ENCODE measurements at places on chromosomes 1 and 21.
A peak's percentile ranks its signal among the peaks of the same experiment; 100 is the strongest.

DNA sequence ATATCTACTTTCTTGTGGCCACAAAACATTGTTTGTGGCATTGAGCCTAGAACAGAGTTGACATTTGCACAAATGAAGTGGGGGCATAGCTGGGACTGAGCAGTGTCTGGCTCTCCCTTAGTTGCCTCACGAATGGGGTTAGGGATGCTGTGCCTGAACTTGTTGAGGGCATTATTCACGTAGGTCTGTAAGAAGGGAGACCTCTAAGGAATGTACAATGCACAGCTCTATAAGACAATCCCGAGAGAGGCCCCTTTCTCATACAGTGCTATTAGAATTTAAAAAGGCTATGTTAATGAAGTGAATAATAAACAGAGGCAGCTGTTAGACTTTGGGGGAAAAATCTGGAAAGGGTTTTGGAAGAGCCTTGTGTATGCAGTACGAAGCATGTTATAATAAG is 118.4 kb upstream of the DEPDC1 start:
- no peak for DNase-seq

GRCh38 chr1:220787069-220787619 is 431 bp downstream of the MTARC1 start:
- no peak for DNase-seq

- DNase-seq = no peak
Observed at GRCh38 chr1:231522931-231523642, 5.4 kb upstream of the TSNAX start.

GRCh38 chr1:28417441-28417922 is 47.9 kb downstream of the PHACTR4 start:
- DNase-seq = no peak

- no peak for DNase-seq
Observed at GRCh38 chr1:119893238-119893791, 3.0 kb downstream of the ADAM30 start.

GRCh38 chr1:27451343-27451742 is 38.6 kb downstream of the WASF2 start:
- no peak for DNase-seq

GRCh38 chr1:186413319-186413718 is 37.7 kb downstream of the ODR4 start:
- no peak for DNase-seq

GRCh38 chr1:113021430-113022085 is 51.4 kb upstream of the LRIG2 start:
- no peak for DNase-seq

DNA sequence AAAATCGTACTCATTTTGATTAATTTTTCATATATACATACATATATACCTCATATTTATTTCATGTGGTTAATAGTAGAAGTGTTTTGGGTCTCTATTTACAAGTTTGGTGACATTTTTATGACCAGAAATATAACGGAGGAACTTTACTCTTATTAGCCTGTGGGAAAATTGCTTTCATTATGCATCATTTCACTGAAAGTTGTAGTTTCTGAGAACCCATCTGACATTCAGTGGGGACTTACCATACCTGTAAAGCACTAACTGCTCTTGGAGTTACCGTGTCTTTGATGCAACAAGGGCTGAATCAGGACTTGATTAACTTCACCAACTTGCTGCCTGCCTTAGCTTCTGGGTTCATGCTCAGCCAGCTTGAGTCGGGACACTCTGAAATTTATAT is 49.9 kb upstream of the ITPKB start:
- no peak for DNase-seq

- no peak for DNase-seq
Observed at GRCh38 chr1:1079408-1080121, 5.5 kb upstream of the RNF223 start.

DNA sequence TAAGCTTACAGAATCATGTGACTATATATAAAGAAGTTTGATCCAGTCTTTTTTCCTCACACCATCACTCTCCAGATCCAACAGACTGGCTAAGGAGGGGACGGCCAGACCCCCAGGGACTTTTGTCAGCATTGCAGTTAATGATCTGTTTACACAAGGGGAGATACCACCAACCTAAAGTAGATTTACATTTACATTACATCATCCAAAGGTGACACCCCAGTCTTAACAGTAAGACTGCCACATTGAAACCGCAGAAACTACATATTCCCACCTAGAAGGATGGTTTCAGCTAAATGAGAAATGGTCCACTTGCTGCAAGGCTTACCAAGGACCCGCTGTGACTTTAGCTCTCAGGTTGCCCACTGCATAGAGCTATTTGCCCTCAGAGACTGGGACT is 3.4 kb downstream of the RCAN1 start:
- no peak for DNase-seq

GRCh38 chr1:44447051-44447810 is 42.2 kb downstream of the RNF220 start:
- no peak for DNase-seq

GRCh38 chr21:31766899-31767298 is 35.0 kb upstream of the SCAF4 start:
- DNase-seq = no peak

DNA sequence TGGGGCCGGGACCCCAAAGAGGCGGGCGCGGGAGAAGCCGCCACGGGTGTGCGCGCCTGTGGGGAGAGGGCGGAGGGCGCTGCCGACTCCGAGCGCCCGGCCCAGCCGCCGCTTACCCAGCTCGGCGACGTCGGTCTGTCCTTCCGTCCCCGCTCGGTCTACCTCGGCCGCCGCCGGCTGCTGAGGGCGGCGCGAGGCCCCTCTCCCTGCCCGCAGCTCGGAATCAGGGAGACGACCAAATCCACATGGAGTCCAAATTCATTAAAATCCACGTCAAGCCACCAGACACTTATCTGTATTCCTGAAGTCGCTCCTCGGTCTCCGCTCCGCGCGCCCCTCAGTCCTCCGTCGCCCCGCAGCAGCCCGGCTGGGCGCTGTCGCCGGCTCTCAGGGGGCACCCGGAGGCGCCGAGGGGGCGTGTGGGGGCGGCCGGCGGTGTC is 637 bp downstream of the PLXNA2 start:
- no peak for DNase-seq

DNA sequence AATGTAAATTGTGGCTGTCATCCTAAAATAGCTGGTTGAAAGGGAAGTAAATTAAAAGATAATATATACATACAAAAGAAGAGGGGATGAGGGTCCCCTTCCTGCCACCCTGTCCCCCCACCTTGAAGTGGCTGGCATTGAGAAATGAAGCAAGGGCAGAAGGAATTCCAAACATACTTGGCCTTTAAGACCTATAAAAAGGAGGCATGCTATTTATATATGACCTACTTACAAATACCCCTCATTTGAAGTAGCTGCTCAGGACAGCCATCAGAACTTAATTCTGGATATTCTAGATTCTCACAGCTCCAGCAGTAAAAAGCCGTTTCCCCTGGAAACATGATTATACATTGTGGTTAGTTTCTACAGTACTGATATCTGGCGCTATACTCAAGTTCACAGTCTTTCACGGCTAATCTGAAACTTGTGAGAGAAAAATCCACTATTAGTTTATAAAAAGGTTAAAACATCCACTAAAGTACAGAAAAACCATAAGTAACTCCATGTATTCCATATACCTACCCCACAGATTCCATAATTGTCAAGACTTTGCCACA is 9.6 kb upstream of the MAP10 start:
- no peak for DNase-seq

- DNase-seq = no peak
Observed at GRCh38 chr1:171251952-171252300, 3.6 kb downstream of the FMO1 start.

DNA sequence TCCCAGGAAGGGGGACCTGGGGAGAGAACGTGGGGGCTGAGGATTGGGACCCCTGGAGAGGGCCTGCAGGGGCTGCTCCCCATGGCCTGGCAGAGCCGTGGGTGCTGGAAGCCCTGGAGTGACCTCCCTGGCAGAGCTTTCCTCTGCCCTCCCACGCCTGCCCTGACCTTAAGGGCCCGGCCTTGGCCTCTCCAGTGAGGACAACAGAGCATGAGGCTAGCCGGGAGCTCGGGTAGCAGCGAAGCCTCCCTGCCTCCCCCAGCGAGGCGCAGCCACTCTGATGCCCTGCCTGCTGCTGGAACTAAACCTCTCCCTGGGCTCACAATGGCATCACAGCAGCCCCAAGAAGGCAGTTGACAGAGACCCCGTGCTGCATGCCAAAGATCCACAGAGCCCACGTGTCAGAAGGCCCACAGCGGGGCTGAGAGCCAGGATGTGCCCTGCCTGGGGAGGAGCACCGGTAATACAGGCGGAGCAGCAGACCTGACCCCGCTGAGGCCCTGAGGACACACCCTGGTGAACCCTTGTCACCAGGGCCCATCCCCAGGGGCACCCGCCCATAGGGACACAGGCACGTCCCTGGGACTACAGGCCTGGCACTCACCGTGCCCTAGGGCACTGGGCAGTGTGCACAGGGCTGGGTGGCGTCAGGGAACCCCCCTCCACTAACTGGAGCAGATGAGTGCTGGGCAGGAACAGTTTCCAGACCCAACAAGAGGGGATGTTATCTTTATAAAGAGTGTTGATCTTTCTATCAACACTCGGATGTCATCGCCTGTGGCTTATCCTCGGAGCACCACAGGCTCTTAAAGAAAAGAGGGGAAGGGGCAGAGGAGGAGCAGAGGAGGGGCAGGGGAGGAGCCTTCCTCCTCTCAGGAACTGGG is 48.4 kb downstream of the ARHGEF16 start:
- DNase-seq = no peak

GRCh38 chr1:59422921-59423575 is 126.2 kb downstream of the FGGY start:
- DNase-seq = no peak

DNA sequence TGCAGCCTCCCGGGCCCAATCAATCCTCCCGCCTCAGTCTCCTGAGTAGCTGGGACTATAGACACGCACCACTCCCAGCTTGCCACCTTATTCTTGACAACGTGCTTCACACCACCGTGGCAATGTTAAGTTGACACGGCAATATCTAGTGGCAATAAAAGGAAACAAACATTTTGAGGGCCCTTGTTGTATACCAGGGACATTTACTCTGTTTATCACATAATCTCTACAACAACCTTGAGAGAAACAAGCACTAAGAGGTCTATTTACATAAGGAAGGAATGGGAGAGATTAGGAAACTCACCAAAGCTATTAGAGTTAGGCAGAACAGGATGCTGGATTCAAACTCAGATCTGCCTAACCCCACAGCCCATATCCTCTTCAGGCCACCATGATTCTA is 3.1 kb downstream of the KLHDC8A start:
- no peak for DNase-seq

DNA sequence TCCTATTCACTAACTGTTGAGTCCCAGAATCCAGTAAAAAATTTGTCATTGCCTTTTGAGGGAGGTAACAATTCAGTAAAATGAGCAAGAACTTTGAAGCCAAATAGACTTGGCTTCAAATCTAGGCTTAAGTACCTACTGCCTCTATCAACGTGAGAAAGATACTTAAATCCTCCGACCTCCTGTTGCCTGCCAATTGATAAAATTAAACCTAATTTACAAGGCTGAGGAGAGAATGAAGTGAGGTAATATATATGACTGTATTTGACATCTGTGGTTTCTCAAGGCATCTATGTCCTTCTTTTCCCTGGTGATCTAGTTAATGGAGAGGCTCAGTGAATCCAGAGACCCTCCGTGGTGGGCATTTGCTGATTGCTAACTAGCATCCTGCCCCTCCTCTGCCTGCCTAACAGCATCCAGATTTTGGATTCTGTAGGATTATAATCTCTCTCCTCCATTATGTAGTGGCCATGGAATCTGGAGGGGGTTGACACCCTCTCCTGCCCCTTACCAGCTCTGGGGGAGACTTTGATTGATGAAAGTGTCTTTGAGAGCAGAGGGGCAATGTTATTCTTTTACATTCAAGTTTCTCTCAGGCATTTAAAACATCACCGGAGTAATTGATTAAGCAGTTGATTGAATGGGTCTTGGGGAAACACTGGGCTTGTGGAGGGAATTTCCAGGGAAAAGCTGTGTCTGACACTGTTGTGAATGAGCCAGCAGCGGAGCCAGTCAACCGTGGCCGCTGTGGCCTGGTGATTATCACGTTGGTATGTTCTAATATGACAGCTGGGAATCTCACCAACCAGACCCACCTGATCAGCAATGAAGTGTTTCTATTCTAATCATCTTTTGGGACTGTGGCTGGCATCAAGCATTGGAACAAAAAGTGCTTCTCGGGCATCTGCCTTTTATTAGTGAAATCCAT is 140.7 kb upstream of the FAM78B start:
- no peak for DNase-seq

DNA sequence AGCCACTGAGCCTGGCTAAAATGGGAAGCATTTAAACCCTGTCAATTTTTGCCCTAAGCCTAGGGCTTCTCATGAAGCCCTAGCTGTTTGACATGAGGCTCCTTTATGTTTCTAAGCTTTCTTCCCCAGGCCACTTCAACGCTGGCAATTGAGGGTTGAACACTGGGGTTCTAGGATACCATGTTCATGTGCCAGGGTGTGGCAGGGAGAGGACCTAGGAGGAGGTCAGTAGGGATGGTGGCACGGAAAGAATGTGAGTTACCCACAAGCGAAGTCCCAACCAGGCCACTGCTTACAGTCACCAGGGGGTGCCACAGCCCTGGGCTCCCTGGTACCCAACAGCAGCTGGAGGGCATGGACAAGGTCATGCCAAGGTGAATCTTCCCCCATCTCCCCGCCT is 90.8 kb upstream of the AJAP1 start:
- no peak for DNase-seq

- no peak for DNase-seq
Observed at GRCh38 chr1:155051777-155052398, 772 bp downstream of the ADAM15 start.

DNA sequence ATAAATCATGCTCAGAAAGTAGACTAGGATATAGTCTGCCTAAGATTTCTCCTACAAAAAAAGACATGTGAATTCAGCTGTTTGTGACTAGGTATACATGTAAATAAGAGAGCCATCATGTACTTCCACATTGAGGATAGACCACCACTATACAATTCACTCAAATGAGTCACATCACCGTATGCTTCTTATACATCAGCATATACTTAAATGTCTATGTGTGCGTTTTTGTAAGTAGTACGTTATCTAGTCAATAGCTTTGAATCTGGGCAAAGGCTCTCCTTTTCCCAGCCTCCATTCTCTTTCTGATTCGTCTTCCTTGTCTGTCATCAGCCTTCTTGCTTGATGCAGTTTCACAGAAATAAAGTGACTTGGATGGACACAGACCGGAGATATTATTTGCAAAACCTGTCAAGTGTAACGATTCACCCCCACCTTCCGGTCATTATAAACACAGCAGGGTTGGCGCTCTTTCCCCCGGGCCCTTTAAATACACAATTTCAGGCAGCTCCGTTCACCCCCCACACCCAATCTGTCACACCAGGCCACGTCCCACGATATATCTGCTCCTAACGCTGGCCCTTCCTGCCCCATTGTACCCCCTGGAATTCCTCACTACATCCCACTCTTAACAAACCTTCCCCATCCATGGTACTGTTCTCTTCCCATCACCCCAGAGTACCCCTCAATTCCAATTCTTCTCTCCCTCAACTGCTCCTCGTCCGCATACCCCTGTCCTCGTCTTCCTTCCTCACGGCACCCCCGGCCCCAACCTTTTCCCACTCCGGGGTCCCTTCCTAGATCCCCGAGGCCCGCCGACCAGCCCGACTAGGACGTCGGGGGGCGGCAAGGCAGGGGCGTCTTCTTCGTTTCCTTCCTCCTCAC is 636 bp downstream of the VAMP4 start:
- DNase-seq = peak; percentile 18

All from GM12864 (cell line).